NCI-H2107 (cell line): ENCODE measurements at places on chromosomes 4 and X.

DNA sequence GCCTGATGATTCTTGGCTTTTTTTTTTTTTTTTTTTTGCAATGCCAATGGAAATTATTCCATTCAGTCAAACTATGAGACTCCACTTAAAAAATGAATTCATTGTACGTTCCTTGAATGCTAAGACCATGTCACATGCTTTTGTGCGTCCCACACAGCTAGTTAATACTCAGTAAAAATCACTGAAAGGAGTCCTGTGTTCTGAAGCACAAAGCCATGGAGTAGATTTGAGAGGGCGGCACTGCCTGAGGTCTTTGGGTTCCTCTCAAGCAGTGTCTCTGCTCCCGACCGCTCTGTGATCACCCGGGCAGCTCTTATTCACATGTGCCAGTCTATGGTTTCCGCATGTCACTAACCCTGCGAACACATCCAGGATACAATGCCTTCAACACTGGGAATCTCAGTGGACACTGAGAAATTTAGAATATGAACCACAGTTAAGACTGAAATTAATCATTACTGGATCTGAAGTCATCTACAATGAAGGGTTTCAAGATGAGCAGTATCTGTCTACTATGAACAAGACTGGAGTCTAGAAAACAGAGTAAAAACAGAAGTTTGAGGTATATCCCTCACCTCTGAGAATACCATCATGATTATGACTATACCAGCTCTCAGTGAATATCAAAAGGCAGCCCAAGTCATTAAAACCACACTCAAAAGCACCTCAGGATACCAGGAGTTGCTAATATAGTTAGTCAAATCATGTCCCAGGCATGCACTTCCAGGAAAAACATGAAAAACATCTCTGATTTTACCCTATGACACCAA lies 193.0 kb downstream of the MGST2 start:
- no peak for DNase-seq

DNA sequence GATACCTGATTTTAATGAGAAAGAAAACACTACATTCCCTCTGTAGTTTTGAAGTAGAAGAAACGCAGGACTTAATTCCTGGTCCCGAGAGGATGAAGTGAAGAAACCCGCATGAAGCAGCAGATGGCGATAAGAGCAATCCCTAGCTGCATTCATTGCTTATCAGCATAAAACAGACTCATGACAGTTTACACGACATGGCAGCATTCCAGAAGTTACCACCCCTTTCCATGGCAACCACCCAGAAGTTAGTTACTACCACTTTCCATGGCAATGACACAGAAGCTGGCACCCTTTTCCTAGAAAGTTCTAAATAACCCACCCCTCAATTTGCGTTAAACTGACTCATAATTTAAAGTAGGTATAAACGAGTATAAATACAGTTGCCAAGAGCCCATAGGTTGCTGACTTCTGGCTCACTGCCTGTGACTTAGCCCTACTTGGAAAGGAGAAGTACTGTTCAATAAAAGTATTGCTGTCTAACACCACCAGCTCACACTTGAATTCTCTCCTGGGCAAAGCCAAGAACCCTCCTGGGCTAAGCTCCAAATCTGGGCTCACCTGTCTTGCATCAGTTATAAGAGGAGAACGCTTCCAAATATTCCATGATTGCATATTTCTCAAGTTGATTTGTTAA lies 5.5 kb upstream of the XAGE2 start:
- DNase-seq, result no peak

DNA sequence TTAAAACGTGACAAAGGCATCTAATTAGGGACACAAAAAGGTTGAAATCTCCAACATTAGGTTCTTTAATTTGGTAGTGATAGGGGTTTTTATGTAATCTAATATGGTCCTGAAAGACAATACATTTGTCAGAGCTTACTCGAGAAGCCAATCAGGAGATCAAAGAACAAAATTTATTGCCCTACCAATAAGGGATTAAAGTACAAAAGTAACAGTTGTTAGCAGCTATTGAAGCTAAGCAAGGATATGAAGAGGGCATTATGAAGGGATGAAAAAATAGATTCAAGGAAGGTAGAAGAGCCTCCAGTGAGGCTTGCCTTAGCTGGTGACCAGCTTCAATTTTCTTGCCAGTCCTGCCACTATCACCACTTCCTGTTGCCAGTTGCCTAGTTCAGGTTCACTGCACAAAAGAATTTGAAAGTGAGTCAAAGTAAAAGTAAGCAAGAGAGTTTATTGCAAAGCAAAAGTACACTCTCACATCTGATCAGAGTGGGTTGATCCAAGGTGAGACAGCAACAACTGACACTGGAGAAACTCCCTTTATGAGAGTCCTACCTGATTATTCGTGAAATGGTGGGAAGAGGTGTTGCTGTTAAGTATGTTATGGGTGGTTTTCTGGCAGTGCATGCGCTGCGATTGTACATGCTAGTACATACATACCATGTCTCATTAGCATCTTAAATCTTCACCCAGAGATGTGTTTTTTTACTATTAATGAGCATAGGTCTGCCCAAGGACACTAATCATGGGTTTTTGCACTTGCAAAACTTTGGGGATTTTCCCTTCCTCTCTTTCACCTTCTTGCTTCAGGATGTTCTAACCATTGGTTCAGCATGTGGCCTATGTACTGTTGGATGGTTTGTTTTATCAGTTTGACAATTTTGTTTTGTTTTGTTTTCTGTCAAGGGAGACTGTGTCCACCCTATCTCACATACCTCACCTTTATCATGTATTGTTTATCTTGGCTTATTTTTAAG lies 263.2 kb upstream of the ITM2A start:
- no peak for DNase-seq

- DNase-seq, result no peak
Measured at GRCh38 chr4:7878323-7878722, 61.3 kb downstream of the AFAP1 start.

DNA sequence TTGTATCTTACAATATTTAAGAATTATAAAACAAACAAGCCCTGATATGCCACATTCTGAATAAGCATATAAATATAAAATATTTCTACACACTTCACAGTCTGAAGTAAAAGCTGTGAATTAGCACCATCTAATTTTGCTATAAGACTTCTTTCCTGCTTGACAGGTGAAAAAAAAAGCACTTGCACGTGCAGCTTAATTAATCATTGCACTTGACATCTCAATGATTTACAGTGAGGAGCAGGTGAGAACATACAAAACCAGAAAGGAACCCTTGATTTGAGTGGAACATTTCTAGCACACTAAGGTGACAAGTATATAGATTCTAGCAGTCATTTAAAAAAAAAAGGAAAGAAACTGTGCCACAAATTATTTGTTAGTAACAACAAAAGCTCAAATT lies 47.9 kb downstream of the CHIC2 start:
- no peak for DNase-seq

DNA sequence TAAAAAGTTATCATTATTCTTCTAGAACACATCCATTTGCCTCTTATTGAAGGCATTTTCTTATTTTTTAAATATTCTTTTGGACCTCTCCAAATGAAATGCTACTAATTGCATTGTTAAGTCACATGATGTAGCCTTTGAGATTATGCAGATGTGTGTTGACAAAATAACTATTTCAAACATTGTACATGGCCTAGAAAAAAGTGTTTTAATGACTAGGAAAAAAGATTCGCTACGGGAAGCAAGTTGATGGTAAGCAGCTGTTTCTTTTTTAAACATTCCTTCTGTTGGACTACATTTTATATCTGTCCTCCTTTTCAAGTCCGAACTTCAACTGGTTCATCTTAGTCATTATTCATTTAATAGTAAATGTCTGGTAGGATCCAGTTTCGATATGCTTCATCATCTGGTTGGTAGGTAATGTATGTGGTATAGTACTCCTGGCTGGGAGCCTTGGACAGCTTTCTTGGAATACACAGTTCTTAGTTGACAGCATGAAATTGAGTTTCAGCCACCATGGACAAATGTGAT lies 34.3 kb upstream of the GUCY1A1 start:
- DNase-seq, result no peak

GRCh38 chrX:79371101-79371500 lies 4.0 kb upstream of the ITM2A start:
- DNase-seq, result no peak

GRCh38 chr4:182810103-182810615 lies 107.0 kb downstream of the DCTD start:
- DNase-seq, result no peak

GRCh38 chr4:81352446-81352835 lies 119.3 kb downstream of the RASGEF1B start:
- no peak for DNase-seq

- DNase-seq, result no peak
Measured at GRCh38 chrX:22634751-22635150, 362.0 kb downstream of the CBLL2 start.

DNA sequence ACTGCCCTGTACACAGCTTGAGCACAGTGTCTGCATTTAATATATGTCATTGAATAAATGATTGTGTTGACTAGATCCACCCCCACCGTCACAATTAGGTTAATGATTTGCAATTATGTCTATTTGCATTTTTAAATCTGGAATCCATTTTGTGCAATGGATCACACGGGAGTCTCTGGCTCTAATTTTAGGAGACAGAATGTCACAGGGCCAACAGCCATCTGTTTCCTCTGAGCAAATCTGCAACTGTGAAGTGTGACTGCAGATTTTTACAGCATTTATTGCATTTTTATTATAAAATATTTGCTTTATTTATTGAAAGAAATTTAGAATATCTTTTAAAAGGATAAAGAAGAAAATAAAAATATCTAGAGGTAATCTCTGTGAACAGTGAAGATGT lies 316.8 kb downstream of the HS3ST1 start:
- no peak for DNase-seq

DNA sequence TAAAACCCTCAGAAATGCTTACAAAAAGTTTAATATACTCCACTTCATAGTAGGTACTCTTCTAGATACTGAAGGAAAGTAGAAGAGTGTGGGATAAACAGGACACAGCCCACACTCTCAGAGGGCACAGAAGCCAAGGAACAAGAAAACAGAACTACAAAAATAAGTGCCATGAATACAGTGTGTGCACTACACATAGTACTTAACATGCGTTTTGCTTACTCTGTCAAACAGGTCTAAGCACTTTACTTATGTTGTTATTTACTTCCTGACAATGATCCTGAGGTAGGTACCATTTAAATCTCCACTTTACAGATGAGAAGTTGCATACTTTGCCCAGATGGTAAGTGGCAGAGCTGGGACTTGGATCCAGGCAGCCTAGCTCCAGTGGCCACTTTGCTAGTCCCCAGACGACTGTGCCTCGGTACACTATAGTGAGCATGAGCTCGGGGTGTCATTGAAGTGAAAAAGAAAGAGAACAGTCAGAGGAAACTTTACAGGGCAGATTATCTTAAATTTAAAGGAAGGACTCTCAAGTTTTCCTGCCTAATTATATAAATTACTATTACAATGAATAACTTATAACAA lies 120.3 kb downstream of the BANK1 start:
- no peak for DNase-seq

DNA sequence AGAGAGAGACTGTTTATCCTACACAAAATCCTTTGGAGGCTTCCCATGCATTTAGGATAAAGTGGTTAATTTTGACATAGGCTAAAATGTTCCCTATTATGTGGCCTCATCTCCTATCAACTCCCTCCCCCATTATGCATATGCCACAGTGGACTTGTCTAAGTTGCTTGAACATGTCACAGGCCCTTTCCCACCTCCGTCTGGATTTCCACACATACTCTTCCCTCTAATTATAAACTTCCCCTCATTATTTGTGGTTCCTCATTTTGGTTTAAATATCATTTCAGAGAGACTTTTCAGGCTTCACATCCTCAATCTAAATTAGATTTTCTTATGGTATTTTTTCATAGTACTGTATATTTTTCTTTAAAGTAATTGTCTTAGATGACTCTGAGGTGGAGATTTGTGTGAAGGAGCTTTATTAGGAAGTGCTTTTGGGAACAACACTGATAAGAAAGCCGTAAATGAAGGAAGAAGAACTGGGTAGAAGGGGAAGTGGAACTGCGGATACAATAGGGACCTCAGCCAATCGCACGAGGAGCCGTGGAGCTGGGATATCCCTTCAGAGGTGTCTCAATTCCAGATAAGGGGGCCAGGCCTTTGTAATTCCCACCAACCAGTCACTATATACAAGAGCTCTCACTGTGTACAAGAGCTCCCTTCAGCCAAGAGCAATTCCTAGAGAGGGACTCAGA lies 7.9 kb downstream of the C4orf17 start:
- no peak for DNase-seq

GRCh38 chr4:139011225-139011950 lies 4.2 kb upstream of the NOCT start:
- no peak for DNase-seq

- DNase-seq, result no peak
Measured at GRCh38 chr4:2962614-2963174, 512 bp downstream of the NOP14 start.

DNA sequence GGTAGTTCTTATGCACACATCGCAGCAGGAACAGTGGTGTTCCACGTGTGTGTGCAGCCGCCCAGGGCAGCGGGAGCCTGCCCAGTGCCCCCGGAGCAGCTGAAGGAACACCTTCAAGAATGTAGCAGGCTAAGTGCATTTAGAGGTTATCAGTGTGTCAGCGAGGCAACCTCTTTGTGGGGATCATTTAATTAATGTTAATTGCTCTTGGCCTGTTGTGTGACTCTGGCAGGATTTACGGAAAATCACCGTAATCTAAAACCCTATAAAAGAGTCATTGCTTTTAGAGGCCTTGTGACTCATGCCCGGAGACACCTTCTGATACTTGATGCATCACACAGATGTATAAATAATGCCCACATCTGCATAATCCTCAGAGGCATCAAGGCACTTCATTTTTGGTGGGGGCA lies 47.3 kb upstream of the GATB start:
- no peak for DNase-seq
